Ovary (tissue), 10 donors: ENCODE measurements at places on chromosomes 1 and 21.

GRCh38 chr21:44628707-44629391, 2.0 kb downstream of the KRTAP10-9 start:
- no peaks in the 10 kb centered on the region for H3K36me3 ChIP-seq
- no peak overlapping the region for H3K4me3 ChIP-seq
- no peak for DNase-seq
- no peak overlapping the region for H3K27ac ChIP-seq
- H3K4me1 ChIP-seq: no peaks in the 10 kb centered on the region

DNA sequence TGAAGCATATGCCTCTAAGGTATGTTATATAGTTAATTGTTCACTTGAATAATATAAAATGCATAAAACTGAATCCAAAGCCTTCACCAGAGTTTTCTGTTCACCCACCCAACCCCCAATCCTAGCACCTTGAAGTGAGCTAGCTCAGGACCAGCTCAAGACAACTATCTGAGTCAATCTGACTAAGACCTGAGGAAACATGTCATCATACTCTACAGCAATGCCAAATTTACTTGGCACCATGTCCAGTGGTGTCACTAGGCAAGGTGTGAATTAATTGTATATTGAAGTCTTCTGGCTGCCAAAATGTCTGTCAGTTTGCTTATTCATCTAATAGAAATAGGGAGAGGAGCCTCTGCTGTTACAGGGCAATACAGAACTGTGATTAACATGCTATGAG, 3.8 kb downstream of the DNASE2B start:
- H3K27me3 ChIP-seq: no peaks in the 10 kb centered on the region
- no peak overlapping the region for H3K27ac ChIP-seq
- H3K4me3 ChIP-seq: no peak overlapping the region
- H3K36me3 ChIP-seq: no peaks in the 10 kb centered on the region
- H3K4me1 ChIP-seq: no peaks in the 10 kb centered on the region
- DNase-seq: no peak

DNA sequence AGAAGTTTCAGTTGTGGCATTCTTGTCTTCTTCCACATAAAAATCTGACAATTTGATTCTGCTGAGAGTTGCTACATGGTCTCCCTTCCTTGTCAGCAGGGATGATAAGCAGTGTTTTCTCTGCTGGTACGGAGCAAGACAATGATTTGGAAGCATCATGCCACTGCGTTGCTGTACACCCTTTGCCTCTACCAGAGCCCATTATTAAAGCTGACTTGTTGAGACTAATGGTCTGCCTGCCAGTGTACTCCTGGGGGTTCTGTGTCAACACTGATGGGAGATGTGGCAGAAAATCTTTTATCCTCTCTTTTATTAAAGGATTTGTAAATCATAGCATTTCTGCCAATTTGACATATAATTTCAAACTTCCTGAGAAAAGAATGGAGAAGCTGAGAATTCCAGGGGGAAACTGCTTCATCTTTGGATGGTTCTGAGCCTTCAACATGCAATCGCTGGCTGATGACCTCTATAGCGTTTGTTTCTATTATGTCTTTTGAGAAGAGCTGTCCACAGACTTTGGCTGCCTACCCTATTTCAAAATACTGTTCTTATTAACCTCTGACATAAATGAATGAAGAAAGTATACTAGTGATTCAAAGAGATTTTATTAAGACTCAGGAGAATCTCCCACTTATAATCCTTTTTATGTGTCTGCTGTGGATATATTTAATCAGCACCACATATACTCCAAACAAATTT, 47.9 kb upstream of the DYNLT5 start:
- no peaks in the 10 kb centered on the region for H3K36me3 ChIP-seq
- no peak overlapping the region for H3K27ac ChIP-seq
- no peaks in the 10 kb centered on the region for H3K27me3 ChIP-seq
- no peak overlapping the region for H3K4me3 ChIP-seq

DNA sequence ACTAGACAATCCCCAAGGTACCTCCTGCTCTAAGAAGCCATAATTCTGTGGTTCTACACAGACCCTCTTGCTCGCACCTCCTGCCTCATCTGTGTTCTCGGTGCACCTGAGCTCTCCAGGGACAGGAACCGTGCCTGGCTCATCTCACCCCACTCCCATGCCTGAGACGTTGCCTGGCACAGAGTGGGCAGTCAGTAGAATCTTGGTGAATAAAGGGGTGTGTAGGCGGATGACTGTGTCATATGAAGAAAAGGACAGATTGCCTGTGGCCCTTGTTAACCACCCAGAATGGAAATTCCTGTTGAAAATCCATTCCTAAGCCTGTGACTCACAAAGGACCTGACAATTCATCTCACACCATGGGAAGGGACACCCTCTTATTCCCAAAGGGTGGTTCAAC, 92.9 kb downstream of the KCNN3 start:
- no peaks in the 10 kb centered on the region for H3K27me3 ChIP-seq
- no peak for DNase-seq
- H3K4me1 ChIP-seq: no peaks in the 10 kb centered on the region

DNA sequence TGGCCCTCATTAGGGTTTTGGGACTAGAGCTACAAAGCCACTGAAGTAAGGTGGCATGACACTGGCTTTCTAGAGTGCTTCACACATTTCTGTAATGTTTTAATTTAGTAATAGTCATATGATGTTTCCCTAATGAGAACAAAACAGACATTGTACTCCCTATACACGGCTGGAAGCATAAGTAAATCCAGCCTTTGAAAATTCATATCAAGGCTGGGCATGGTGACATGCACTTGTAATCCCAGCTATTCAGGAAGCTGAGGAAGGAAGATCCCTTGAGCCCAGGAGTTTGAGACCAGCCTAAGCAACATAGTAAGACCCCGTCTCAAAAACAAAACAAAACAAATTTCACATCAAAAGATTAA, 7.4 kb downstream of the USP48 start:
- H3K27ac ChIP-seq: no peak overlapping the region
- no peaks in the 10 kb centered on the region for H3K27me3 ChIP-seq
- no peaks in the 10 kb centered on the region for H3K36me3 ChIP-seq
- DNase-seq: no peak

DNA sequence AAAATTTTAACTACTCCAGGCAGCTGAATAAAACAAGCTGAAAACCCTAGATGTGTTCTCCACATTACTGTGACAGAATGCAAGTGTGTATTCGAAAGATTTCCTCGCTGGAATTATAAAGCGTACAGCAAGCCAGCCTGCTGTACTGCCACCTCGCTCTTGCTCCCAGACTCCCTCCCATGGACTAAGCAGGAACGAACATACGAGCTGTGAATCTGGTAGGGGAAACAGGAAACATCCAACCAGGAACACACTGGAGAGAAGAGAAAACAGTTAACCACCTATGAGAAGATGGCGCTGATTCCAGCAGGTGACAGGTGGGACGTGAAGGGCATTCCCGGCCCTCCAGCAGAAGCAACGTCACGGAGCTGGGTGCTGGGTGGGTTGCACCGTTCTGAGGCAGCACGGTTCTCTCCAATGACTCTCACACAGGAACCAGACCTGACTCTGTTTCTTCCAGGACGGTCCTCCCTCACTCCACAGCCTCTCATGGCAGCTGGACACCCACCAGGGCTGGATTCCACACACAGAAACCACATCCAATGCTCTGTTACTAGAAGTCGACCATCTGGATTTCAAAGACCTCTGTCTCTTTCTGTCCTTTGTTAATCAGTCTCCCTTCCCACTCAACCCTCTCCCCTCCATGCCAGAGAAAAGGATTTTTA, 219.2 kb downstream of the RERE start:
- H3K36me3 ChIP-seq: no peaks in the 10 kb centered on the region
- peak; percentile 53 for DNase-seq
- H3K4me1 ChIP-seq: peaks cover 16% of the 10 kb centered on the region
- peak overlapping the region; percentile 65 for H3K27ac ChIP-seq
- no peaks in the 10 kb centered on the region for H3K27me3 ChIP-seq

DNA sequence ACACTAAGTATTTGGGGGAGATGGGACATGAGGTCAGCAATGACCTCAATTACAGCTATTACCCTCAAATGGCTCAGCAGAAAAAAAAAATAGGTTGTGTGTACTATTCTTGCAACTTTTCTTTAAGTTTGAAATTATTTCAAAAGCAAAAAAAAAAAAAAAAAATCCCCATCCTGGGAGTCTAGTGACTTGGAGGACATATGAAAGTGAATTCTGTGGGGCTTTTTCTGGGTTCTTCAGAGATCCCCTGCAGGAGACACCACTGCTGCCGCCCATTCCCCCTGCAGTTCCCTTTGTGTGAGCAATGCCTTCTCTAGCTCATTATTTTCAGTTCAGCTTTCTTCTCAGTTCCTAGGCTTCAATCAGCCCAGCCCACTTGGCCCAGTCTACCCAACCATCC, 16.7 kb downstream of the HSD11B1 start:
- no peaks in the 10 kb centered on the region for H3K27me3 ChIP-seq
- DNase-seq: no peak
- H3K4me1 ChIP-seq: peaks cover 16% of the 10 kb centered on the region
- H3K27ac ChIP-seq: no peak overlapping the region

GRCh38 chr1:19454265-19455146, 30.8 kb downstream of the CAPZB start:
- no peaks in the 10 kb centered on the region for H3K27me3 ChIP-seq
- no peaks in the 10 kb centered on the region for H3K36me3 ChIP-seq
- peak overlapping the region; percentile 48 for H3K27ac ChIP-seq
- DNase-seq: no peak
- peaks cover 65% of the 10 kb centered on the region for H3K4me1 ChIP-seq
- H3K4me3 ChIP-seq: no peak overlapping the region

GRCh38 chr1:43530483-43531106, at the start of gene PTPRF:
PTPRF (plus strand) TSS chr1:43530883; CDS start chr1:43545076, 14,193 bp downstream.
- no peaks in the 10 kb centered on the region for H3K36me3 ChIP-seq
- peak; percentile 88 for DNase-seq
- H3K4me3 ChIP-seq: peak within 1 kb of the TSS; percentile 95
